ENCODE measurements at places on chromosomes 5 and 9.

DNA sequence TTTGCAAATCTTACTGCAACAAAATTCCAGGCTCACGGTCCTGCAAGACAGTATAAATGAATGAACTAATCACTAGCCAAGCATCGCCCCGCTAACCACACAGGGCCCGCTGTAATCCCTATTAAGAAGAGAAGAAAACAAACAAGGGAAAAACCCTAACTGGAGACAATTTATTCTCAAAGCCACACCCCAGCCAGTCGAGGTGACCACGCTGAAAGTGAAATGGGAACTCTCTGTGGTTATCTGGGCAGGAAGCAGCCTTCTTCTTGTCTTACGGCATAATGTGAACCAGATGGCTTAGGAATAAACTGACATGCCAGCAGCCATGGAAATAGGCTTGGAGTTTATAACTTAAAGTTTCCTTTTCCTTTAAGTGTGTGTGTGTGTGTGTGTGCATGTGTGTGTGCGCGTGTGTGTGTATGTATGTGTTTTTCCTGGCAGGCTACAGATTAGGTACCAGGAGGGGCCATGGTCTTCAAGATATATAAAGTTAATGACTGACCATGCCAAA is 120.2 kb downstream of the SEMA6A start:
- DNase-seq = no peak

- DNase-seq = no peak
Measured at GRCh38 chr9:3646226-3646625, 120.4 kb upstream of the RFX3 start.

- DNase-seq = no peak
Measured at GRCh38 chr9:94699715-94700373, 26.7 kb upstream of the AOPEP start.

GRCh38 chr9:107874591-107875369 is 385.2 kb upstream of the KLF4 start:
- no peak for DNase-seq
